Fibroblast of skin of right biceps (primary cell): ENCODE measurements at places on chromosomes 7 and 10.

DNA sequence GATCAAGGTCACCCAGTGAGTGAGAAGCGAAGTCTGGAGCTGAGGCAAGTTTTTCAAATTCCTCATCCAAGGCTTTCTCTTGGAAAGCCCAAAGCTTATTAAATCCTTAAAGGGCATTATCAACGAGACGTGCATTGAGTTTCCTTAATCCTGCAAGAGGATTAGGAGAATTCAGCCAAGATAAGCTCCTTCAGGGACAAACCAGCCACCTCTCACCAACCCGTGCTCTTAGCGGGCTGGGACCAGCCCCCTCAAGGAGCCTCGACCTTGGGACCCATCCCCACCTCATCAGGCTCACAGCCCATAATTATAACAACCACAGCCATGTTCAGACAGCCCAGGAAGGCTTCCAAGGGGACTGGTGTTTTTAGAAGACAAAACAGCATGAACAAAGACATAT is 12.0 kb upstream of the SLC29A4 start:
- no peak for DNase-seq

DNA sequence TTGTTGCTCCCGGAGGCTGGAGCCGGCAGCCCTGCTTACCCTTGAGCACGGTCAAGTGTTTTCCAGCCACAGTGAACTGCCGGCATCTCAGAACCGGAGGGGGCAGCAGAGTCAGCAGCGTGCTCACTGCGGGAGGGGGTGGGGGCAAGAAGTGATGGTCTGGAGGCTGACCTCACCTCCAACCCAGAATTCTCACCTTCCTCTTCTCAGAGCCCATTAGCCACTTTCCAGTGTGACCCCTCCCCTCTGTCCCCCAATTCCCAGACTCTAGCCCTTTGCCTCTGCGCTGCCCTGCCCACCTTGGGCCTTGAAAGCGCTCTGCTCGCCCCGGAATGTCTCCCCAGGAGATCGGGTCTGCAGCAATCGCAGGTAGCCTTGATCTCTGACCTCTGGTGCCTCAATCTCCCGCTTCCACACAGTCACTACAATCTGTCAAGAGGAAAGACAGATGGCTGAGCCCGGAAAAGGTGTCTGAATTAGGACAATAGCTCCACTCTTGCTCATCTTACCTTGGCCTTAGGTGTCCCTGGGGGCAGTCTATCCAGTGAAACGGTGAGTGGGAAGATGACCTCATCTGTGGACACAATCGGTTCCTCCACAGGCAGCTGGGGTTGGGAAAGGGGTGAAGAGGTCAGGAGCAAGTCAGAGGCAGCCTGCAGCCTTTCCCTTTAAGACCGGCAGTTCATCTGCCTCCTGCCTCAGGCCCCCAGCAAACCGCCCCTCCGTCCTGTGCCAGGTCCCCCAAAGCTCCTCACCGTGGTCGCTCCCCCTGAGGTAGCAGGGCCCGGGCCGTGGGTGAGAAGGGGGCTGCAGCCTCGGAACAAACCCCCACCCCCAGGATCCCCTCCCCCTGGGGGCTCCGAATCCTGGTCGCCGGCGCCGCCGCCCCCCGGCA is 942 bp downstream of the TRAPPC14 start:
- no peak for DNase-seq

DNA sequence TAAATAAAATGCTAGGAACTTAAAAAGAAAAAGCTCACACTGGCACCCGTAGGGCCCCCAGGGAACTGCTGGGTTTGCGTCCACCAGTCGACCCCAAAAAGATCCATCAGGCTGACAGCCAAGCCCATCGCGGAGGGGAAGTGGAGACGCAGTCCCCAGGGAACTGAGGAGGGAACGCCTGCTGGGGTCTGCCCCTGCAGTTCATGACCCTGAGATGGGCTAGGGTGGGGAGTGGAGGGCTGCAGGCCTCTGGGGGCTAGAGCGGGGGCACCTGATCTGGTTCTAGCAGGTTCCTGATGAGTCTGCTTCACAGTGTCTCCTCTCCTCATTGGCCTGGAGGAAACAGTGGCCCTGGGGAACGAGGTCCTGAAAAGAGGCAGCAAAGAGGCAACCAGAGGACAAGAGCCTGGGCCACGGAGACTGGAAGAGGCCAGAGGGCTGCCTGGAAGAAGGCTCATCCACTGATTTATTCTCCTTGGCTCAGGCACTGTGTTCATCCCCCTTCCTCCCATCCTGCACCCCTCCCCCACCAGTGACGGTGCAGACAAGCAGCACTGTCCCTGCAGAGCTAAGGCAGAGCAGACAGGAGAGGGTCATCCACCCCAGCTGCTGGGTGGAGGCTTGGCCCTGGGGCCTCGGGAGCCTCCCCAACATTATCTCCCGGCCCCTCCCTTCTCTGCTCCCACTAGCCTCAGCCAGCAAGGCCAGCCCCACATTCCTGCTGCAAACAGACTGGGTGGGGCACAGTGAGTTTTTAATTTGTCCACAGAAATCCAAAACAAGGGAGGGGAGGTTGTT is 24.7 kb upstream of the HSPA12A start:
- peak; percentile 26 for DNase-seq

DNA sequence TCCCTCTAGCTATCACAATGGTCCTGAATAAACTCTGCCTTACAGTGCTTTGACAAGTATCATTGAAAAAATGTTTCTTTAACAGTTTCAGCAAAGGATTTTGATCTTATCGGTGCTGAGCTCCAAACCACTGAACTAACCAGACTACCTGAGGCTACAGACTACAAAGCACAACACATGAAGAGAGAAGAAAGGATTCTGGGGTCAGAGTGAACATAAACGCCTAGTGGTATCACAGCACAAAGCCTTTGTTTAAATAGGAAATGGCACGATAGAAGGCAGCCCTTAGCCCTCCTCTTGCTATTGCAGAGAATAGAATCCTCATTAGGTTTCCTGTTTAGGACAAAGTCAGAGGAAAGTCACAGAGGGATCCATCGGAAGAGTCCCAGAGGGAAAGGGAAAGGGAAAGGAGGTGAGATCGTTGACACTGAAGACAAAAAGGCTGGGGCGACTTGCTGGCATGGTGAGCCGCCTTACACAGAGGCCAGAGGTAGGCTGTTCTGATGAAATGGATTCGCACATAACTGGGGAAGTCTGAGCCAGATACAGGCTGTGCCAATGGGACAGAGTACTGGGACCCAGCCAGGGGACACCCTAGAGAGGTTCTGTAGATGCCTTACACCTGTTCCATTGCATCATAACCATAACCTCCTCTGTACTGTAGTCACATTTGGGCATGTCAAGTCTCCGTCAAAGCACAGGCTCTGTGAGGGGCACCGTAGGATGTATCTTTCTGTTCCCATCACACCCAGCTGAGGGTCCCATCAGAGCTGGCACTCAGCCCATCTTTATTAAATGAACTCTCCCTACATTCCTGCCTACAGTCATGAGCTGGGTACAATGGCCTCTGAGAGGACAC is 71.5 kb downstream of the XPNPEP1 start:
- DNase-seq, result no peak

GRCh38 chr7:104979167-104979841 is 34.7 kb upstream of the KMT2E start:
- DNase-seq, result peak; percentile 77

- no peak for DNase-seq
Observed at GRCh38 chr7:49564379-49564714, 209.1 kb upstream of the VWC2 start.

DNA sequence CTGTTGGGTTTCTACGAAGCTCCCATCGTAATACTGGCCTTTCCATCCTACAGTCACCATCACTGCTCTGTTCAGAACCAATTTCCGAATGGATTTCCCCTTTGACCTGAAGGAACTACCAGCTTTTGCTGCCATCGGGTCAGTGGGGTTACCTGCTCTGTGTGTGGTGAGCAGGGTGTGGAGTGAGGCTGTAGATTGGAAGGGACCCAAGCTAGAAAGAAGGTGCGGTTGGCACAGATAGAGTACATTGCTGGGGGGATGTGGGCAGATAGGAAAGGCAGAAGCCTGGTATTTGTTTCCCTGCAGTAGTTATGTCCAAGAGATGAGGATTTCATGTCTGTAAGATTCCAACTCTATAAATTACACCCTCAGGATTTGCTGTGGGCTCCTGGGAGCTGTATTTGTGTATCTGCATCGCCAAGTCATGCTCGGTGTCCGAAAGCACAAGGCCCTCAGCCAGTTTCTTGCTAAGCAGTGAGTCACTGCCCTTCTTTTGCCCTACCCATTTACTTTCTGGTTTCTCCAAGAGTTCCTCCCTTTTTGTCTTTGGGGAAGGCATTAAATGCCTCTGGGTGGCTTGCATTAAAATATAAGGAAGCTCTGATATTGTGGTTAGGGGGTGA is 15.4 kb downstream of the CLCN1 start:
- peak; percentile 78 for DNase-seq

GRCh38 chr10:123146894-123147634 is 872 bp upstream of the HMX2 start:
- no peak for DNase-seq

DNA sequence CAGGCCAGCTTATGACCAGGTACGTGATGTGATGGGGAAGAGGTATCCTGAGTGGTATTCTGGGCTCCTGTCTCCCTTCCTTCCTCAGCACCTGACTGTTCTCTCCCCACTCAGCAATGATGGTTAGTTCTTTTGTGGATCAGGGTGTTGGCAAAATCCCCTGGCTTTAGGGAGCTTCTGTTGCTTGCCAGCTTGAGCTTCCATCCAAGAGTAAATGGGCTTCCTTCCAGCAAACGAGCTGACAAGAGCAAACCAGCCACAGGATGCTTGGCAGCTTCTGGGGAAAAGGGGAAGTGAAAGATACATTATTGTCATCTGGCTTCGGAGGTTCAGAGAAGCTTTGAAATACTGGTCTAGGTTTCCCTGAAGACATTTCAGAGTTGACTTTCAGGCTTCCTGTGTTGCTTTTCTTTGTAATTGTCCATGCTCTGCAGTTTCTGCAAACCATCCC is 5.2 kb downstream of the DUSP5 start:
- peak; percentile 81 for DNase-seq
